Left kidney (tissue), 8 donors: ENCODE measurements at places on chromosomes 3 and 15. TPM values are rescaled to one million over a fixed set of nuclear protein-coding genes. Genes with fewer than 3 reads are reported as not detected.

The SCN10A gene
- not detected for polyA plus RNA-seq

The SIDT1 gene
- 3.8 TPM for polyA plus RNA-seq

The TMIE gene
- polyA plus RNA-seq = 0.47 TPM

The FETUB gene
- polyA plus RNA-seq = 0.28 TPM

The ZNF501 gene
- polyA plus RNA-seq = 14.8 TPM

The NMD3 gene
- 59.0 TPM for polyA plus RNA-seq

The ABTB1 gene
- polyA plus RNA-seq = 17.9 TPM

The SLC22A14 gene
- 1.1 TPM for polyA plus RNA-seq

The SOX14 gene
- polyA plus RNA-seq = not detected

The CTXN2 gene
- polyA plus RNA-seq = 0.12 TPM

The FAM107A gene
- polyA plus RNA-seq = 4.2 TPM

The WNT7A gene
- 0.03 TPM for polyA plus RNA-seq

The CHRM5 gene
- polyA plus RNA-seq = 0.35 TPM

The SH3GL3 gene
- polyA plus RNA-seq = 14.2 TPM

The NRG4 gene
- 10.2 TPM for polyA plus RNA-seq

The TNFAIP8L3 gene
- 2.2 TPM for polyA plus RNA-seq

The DGKG gene
- polyA plus RNA-seq = 0.43 TPM

The ARNT2 gene
- polyA plus RNA-seq = 60.8 TPM

The ADGRG7 gene
- not detected for polyA plus RNA-seq

The SPTSSB gene
- 4.7 TPM for polyA plus RNA-seq

The THRB gene
- polyA plus RNA-seq = 31.4 TPM

The AGBL1 gene
- polyA plus RNA-seq = 0.18 TPM

The HYAL3 gene
- 4.1 TPM for polyA plus RNA-seq

The POLQ gene
- 9.7 TPM for polyA plus RNA-seq

The ZNF502 gene
- polyA plus RNA-seq = 16.8 TPM

The LEKR1 gene
- 3.2 TPM for polyA plus RNA-seq

The OR5K2 gene
- 1.2 TPM for polyA plus RNA-seq
